ENCODE measurements at places on chromosomes 5 and 9.

GRCh38 chr9:95264954-95265615 is 52.4 kb downstream of the FANCC start:
- DNase-seq, result no peak

- DNase-seq, result no peak
Observed at GRCh38 chr5:5340206-5340729, 82.2 kb upstream of the ICE1 start.

- no peak for DNase-seq
Observed at GRCh38 chr5:175347027-175347426, 97.0 kb downstream of the DRD1 start.

GRCh38 chr9:90142580-90142979 is 500.0 kb downstream of the DIRAS2 start:
- no peak for DNase-seq

- DNase-seq, result no peak
Observed at GRCh38 chr5:111682121-111682520, 74.9 kb downstream of the NREP start.

DNA sequence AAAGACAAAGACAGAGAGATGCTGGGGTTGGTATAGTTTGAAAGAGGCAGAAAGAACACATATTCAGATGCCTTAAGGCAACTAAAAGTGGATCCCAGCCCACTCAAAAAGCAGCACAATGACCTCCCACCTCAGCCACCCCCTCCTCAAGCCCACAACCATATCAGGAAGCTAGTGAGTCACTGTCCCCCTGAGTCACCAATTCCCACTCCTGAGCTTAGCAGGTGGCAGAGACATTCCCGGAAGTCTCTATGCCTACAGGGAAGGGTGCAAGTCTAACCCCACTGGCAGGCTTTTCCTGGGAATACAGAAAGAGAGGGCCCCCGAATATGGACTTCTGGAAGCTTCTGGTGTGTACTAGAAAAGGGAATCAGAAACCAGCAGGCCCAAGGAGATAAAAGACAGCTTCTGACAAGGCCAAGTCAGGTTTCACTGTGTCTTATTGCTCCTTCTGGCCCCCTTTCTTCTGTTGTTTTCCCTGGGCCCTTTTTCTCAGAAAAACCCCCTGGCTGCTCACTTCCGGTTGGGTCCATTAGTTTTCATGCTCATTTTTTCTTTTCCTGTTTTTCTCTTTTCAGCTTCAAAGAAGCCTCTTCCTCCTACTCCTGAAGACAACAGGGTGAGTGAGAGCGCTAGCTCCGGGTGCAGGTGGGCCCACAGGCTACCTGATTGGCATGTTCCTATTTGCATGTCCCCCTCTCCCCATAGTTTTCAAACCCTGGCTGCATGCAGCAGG is 36.8 kb downstream of the ITK start:
- no peak for DNase-seq

DNA sequence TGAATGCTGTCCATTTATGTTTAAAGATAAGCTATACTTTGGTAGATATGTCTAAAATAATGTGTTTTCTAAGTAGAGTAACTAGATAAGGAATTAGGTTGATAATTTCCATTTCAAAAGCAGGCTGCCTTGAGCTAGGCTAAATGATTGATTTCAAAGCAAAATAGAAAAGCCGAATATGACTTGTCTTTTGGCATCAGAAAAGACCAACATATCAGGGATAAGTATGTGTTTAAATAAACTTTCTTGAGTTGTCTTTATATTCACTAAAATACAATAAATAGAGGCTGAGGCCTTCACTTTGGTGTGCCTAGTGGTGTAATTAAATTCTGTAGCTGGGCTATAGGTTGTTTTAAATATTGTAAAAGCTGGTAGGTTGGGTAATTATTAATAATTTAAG is 569.0 kb downstream of the TAF11L14 start:
- no peak for DNase-seq

GRCh38 chr9:131639769-131640437 is 94.6 kb downstream of the PRRT1B start:
- no peak for DNase-seq

GRCh38 chr9:693201-694091 is 148.1 kb upstream of the DMRT1 start:
- no peak for DNase-seq

- DNase-seq, result no peak
Observed at GRCh38 chr5:91151947-91152346, 231.2 kb downstream of the ARRDC3 start.

DNA sequence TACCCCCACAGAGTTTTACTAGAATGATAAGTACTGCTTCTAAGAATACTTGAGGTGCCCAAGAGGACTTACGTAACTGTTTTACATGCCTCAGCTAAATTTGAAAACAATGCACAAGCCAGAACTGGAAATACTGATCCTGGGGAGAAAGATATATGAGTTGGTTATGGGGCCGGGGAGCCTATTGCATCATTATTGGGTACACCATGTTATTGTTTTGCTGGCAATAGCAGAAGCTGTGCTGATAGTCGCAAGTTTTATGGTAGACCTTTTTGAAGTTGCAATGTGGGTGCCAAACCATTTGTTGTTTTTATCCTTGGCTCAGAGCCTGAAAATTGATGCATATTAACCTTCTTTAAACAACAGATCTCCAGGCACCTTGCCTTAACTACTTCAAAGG is 108.4 kb upstream of the DHFR start:
- DNase-seq, result no peak

GRCh38 chr5:179786861-179787260 is 6.9 kb upstream of the LTC4S start:
- DNase-seq, result no peak

DNA sequence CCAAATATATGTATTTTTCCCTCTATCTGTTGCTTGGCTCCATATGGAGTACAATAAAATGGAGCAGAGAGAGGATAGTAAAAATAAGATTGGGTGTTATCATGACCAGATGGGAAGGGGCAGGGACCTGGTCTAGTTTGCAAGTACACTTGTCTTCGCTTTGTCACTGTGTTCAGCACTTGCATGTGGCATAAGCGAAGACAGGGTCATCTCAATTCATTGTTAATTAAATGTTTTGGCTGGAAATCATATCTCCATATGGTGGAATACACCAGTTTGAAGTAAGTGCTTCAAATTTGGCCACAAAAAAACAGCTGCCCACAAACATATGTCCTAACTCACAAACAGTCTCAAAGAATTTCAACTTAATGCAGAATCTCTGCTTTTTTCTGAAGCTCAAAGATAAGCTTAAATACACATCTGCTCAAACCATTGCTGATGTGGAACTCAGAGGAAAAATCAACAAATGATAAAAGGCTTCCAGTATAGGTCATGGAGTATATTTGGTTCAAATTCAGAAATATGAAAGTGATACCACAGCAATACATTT is 865.4 kb downstream of the TLE4 start:
- no peak for DNase-seq

- DNase-seq, result no peak
Observed at GRCh38 chr9:27714388-27714787, 141.1 kb upstream of the C9orf72 start.

- DNase-seq, result no peak
Observed at GRCh38 chr5:1245905-1246576, 20.9 kb downstream of the SLC6A18 start.

GRCh38 chr9:5630081-5630507 is 1.2 kb downstream of the RIC1 start:
- DNase-seq, result no peak

- no peak for DNase-seq
Observed at GRCh38 chr9:70197216-70198044, 61.3 kb upstream of the SMC5 start.

DNA sequence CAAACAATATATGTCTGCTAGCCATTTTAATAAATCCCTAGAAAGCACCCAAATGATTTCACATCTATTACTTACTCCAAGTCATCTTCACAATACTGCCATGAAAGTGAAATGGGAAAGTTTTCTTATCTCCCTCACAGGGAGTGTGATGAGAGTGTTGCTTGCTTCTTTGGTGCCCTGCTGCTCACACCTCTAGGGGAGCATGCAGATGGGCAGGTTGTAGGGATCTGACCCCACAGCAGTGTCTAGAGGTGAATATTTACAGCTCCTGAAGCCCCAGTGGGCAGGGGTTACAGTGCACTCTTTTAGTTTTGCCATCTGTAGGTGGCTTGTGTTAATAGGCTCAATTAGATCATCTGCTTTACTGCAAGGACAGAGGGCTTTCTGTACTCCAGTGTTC is 173.2 kb downstream of the GABRG2 start:
- DNase-seq, result no peak

- no peak for DNase-seq
Observed at GRCh38 chr9:76996700-76997099, 22.8 kb upstream of the FOXB2 start.

DNA sequence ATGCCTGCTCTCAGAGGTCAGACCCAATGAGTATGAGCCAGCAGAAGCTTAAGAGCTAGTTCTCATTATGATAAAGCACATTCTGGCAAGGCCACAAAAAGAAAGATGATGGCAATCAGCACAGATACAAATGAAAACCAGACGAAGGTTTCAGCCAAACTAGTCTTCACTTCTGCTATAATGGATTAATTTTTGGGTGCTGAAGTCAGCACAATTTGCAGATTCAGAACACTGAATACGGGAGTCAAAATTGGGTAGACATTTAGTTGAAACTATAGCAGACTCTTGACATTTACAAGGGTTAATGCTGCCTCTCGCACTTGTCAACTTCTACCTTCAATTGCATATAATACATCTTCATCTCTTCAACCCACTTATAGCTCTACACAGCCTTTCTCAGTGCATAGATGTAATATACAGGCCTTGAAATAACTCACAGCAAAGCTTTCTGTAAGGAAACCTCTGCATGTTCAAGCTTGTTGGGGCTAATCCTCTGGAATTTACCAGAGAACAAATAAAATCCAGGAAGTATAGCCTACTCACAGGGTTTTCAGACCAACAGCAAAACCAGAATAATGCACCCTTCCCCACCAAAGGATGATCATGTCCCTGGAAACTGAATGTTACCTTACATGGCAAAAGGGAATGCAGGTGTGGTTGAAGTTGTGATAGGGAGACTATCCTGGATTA is 77.1 kb downstream of the BAAT start:
- no peak for DNase-seq
